Thyroid gland (tissue), 4 donors: ENCODE measurements at places on chromosomes 2 and 18.

DNA sequence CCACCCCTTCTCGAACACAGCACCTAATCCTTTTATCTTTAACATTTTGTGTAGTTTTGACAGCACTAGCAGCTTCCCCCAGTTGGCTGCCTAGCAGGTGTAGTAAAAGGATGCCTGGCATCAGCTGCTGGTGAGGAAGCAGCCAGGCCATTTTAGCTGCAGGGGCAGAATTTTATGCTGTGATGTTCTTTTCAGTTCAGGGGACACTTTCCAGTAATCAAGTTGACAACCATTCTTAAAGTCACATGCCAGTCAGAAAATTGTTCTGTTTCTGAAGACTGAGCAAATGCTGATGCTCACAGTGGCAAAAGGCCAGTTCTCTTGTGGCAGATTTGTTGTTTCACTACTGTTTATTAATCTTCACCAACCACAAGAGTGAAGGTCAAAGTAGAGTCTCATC is 570.8 kb downstream of the CCDC85A start:
- DNase-seq = no peak

DNA sequence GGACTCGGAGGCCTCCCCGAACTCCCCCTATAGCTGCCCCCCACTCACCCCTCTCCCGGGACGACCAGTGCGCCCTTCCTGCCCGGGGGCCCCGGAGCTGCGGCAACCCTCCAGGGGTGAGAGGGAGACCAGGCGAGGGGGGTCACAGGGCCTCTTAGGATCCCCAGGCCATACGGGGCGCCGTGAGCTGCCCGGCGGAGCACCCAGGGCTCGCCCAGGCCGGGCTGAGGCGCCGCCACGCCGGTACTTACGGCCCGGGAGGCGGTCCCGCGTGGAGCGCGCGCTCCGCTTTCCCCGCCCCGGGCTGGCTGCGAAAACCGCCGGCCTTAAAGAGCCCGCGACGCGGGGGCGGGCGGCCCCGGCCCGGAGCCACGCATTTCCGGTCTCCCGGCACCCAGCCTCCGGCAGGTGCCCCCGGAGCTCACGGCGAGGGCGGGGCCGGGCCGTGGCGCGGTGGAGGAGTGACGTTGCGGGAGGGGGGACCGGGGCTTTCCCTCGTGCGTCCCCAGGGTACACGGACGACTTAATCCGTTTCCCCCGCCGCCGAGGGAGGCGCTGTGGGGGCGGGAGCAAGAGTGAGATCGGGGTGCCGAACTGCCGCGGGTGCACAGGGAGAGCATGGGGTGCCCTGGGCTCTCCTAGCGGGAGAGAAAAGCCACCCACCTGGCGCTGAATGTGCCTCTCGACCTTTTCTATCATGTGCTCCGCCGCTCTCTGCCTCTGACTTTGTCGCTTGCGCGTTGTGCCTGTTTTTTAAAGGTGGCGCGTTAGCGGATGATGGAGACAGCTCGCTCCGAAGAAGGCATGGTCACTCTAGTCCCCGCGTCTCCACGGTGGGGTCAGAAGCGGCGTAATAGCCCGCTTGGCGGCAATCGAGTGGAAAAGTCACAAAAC is at the start of gene METTL21A:
METTL21A (minus strand) TSS at position 381 of the 894 bp plus-strand sequence. CDS start 1,019 bp downstream, outside the sequence.
- peak; percentile 90 for DNase-seq

- DNase-seq = no peak
Measured at GRCh38 chr2:41937464-41937906, 110.3 kb upstream of the PKDCC start.

DNA sequence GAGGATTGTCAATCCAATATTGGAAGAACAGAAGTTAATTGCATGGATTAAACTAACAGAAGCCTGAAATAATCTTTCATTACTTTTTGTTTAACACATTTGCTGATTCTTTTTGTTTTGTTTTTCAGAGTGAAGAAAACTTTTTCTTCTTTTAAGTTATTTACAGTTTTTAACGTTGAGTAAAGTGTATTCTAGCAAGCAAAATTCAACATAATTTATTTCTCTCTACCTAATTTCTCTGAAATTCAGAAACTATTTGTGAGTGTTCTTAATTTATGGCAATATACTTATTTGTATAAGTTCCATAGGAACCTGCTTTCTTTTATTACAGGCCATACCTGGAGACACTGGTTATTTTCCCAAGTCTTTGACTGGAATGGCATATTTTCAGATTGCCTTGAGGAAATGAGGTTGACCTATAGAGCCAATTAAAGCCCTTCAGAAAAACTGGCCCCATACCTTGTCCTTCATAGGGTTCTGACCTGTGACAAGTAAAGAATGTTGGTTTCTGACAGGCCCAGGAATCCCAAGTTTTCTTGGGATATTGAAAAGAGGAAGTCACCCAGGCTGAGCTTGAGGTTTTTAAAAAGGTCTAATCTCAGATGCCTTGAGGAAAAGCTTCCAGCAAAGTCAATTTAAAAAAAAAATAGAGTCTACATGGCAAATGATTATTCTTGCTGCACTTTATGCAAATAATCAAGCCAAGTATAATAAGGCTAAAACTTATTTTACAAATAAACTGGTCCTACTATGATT is 26.8 kb upstream of the LIPG start:
- DNase-seq = no peak

- DNase-seq = no peak
Measured at GRCh38 chr2:42256505-42256904, 87.4 kb downstream of the EML4 start.

DNA sequence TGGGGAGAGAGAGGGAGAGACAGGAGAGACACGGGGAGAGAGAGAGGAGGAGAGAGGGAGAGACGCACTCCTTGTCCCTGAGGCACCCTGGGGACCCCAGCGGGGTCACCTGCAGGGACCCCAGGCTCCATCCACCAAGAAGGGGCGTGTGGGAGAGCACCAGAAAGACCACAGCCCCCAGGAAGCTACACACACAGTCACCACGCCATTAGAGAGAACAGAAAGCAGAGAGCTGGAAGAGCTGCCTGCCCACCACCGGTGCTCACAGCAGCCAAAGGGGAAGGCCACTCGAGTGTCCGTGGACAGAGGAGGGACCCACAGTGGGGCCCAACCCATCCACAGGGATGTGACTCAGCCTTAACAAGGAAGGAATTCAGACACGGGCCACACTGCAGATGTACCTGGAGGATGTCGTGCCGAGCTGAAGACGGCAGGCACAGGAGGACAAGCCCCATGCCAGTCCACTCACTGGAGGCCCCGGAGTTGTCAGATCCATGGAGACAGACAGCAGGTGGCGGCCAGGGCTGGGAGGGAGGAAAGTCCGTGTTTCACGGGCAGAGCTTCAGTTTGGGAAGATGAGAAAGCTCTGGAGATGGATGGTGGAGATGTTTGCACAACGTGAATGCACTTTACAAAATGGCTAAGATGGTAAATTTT is 11.5 kb upstream of the NFATC1 start:
- DNase-seq = no peak

DNA sequence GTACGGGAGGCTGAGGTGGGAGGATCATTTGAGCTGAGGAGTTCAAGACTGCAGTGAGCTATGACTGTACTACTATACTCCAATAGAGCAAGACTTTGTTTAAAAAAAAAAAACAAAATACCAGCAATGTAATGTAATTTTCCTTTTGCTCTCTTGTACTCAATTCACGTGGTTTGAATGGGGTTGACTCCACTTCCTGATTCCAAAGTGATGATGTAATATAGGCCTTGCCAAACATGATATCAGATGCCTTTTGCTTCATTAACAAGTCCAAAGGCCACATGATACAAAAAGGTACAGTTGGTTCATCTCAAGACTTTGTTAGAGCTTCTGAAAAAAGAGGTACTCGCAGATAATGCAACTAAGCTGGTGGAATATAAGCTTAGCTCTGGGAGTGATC is 321.8 kb downstream of the ZEB2 start:
- DNase-seq = no peak

GRCh38 chr18:53819671-53820070 is 404.8 kb downstream of the MBD2 start:
- DNase-seq = no peak
